Airway epithelial cell (primary cell): ENCODE measurements at places on chromosomes 6 and 20. TPM values are rescaled to one million over a fixed set of nuclear protein-coding genes. Genes with fewer than 3 reads are reported as not detected.

The ULBP3 gene
- total RNA-seq = 12.1 and 14.7 TPM in 2 replicates

The PPARD gene
- total RNA-seq = 27.0 and 36.7 TPM in 2 replicates

The ELOVL5 gene
- total RNA-seq = 56.0 and 76.9 TPM in 2 replicates

The GTPBP2 gene
- 22.1 and 28.0 TPM in 2 replicates for total RNA-seq

The ARFGEF3 gene
- total RNA-seq = 3.0 and 4.9 TPM in 2 replicates

The CLDN20 gene
- total RNA-seq = 0.14 TPM in 1 of 2 replicates, not detected in the other

The GATA5 gene
- total RNA-seq = not detected in 2 replicates

The GNL1 gene
- total RNA-seq = 36.1 and 49.5 TPM in 2 replicates
